ENCODE measurements at places on chromosomes 6 and 20. TPM values are rescaled to one million over a fixed set of nuclear protein-coding genes. Genes with fewer than 3 reads are reported as not detected.

The ADGRF4 gene
- not detected for total RNA-seq

The PSORS1C1 gene
- total RNA-seq = not detected

The ANKEF1 gene
- total RNA-seq = 5.8 TPM

The C4A gene
- 6.9 TPM for total RNA-seq

The COL12A1 gene
- not detected for total RNA-seq

Data from activated T-cell treated with anti-CD3 and anti-CD28 coated beads, Interleukin-2, amount 50 U/mL, for 72 hours (primary cell).